Activated T-cell treated with anti-CD3 and anti-CD28 coated beads for 48 hours (primary cell): ENCODE measurements at places on chromosomes 3 and 15.

DNA sequence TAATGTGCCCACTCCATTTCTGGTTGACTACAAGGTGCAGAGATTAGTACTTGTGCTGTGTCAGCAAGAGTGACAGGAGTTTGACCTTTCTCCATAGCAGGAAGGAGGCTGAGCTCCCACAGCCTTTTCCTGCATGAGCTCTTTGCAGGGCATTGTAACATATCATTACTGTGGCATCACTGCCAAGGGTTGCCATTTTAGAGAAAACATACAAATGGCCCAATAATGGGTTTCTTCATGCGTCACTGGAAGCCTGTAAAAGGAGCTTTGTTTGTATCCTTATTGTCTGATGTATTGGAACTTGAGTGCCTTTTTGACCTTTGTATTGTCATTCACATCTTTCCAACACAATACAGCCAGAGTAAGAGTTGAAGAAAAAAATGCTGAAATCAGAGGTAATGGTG, 323.0 kb upstream of the CDIN1 start:
- DNase-seq, result no peak

DNA sequence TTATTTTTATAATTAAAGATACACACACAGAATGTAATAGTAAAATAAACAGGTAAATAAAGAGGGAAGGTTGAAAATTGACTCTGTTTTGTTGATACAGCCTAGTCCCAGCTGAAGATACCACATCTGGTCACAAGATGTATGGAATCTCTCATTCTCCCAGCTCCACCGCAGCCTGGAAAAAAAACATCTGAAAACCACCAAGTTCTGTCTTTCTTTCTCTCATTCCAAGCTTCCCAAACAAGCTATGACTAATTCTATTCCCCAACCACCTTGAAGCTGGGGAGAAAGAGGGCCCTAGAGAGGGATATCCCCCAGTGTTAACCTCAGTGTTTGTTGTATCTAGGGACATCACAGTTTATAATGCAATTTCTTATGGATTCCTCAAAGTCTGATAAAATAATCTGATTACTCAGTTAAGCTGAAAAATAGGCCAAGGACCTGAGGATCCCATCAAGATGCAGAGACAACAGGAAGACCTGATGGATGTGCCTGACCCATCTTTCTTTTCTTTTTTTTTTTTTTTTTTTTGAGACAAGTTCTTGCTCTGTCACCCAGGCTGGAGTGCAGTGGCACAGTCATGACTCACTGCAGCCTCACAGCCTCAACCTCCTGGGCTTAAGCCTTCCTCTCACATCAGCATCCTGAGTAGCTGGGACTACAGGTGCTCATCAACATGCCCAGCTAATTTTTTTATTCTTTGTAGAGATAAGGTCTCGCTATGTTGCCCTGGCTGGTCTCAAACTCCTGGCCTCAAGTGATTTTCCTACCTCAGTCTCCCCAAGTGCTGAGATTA, 38.1 kb downstream of the SRGAP3 start:
- no peak for DNase-seq

DNA sequence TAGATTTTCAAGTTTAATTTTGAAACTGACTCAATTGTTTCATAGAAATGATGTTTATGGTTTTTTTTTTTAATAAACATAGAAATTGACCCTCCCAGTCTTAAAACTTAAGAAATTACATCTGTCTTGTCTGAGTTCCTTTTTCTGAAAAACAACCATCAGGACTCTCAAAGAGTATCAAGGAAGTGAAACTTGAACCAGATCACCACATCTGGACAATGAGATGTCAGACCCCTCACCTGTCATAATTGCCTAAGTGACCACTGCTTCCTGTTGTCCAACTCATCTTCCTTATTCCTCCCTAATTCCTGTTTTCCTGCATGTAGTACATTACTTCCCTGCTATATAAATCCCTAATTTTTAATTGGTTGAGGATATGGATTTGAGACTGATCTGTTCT, 441.5 kb upstream of the ARHGEF26 start:
- no peak for DNase-seq

- DNase-seq, result no peak
These were observed 22.8 kb downstream of the ATOSA start for GRCh38 chr15:52656412-52656811.

DNA sequence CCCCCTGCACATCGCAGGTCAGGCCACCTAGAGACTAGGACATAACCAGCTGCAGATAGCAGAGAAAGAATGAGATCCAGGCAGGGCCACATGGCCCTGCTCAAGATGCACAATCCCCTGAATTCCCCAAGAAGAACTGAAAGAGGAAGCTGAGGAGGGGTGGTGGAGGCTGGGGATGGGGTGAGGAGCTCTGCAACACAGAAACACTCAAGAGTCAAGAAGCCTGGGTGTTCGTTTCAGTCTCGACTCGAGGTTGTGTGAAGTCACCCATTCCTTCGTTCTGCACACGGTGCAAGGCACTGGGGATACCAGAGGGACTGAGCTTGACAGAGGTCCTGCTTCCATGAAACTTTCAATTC, 62.0 kb downstream of the TLE3 start:
- DNase-seq, result no peak

GRCh38 chr3:41126472-41126871, 72.8 kb upstream of the CTNNB1 start:
- DNase-seq, result no peak

- peak; percentile 53 for DNase-seq
These were observed at the start of gene PLSCR2 for GRCh38 chr3:146469150-146470017. Gene PLSCR2 (minus strand): TSS chr3:146469561. CDS start chr3:146459904, 9,657 bp downstream.

- DNase-seq, result no peak
These were observed 58.2 kb upstream of the RAD18 start for GRCh38 chr3:9021271-9022009.

DNA sequence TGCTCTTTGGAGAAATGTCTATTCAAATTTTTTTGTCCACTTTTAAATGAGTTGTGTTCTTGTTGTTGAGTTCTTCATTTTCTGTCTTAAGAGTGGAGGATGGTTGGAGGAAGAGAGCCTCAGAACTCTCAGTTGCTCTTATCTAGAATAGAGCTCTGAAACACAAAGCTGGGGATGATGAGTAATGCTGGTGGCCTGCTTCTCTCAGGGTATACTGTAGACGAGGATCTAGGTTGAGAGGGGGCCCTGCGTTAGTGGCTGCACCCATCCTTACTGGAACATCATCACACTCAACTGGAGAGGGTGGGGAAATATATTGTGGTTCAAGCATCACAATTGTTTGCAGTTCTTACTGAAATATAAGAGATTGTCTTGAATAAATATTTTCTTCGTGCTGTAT, 1.8 kb downstream of the SPTSSB start:
- no peak for DNase-seq

- no peak for DNase-seq
These were observed 115.7 kb downstream of the SEMA5B start for GRCh38 chr3:122911901-122912300.

- DNase-seq, result no peak
These were observed 127.5 kb upstream of the CD96 start for GRCh38 chr3:111414531-111414930.

- DNase-seq, result no peak
These were observed 225.6 kb downstream of the ADAMTS9 start for GRCh38 chr3:64462203-64462602.

DNA sequence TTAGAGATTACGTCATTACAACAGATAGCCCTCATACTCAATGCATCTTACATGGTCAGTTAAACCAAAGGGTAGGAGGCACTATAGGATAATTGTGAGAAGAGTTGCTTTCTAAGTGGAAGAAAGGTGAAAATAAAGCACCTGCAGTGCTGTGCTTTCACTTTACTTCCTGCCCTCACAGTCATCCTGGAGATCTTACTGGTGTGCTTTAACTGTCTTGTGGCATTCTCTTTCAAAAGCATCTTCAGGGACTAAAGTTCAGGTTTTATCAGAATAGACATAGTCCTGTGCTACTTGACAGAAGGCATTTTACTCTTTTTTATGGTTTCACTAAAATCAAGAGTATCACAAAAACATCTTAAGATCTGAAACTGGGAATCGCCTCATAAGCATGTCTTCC, 286.6 kb downstream of the ZBTB20 start:
- DNase-seq, result no peak

- DNase-seq, result peak; percentile 61
These were observed 3.0 kb upstream of the TLE3 start for GRCh38 chr15:70100474-70101341.

- DNase-seq, result no peak
These were observed 37.1 kb downstream of the NR2F2 start for GRCh38 chr15:96367311-96368200.

- no peak for DNase-seq
These were observed 50.9 kb upstream of the CHRNB4 start for GRCh38 chr15:78691851-78692421.

DNA sequence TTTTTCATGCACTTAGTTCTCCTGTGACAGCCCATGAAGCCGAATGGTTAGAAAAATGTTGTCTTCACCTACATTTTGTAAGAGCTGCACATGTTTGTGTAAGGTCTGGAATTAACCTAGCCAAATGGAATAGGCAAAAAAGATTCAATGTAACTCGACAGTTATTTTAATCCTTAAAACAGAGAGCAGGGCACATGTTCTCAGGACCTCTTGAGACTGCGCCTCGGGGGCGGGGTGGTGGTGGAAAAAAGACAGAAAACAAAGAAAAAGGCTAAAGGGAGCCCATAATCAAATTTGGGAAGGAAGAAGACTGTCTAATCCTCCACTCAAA, 702 bp upstream of the CSNK1G1 start:
- DNase-seq, result no peak

DNA sequence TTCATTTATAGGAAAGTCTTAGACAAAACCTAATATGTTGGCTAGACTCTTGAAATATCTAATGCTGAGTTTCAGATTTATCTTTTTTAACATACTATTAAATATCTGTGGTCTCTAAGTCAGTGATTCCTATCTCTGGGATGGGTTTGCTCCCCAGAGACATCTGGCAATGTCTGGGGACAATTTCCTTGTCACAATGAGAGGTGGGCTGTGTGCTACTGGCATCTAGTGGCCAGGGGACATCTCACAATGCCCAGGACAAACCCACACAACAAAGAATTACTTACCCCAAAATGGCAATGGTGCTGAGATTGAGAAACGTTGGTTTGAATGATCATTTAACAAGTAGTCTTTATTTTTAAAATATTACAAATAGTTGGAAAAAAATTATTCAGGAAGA, 602.1 kb downstream of the MAGI1 start:
- no peak for DNase-seq

- no peak for DNase-seq
These were observed 45.0 kb downstream of the THBS1 start for GRCh38 chr15:39625856-39626255.

GRCh38 chr3:15535732-15536131, 14.2 kb upstream of the COLQ start:
- peak; percentile 30 for DNase-seq

- no peak for DNase-seq
These were observed 35.1 kb upstream of the EIF3J start for GRCh38 chr15:44501768-44502366.

GRCh38 chr3:32583708-32584107, 13.1 kb upstream of the DYNC1LI1 start:
- no peak for DNase-seq

DNA sequence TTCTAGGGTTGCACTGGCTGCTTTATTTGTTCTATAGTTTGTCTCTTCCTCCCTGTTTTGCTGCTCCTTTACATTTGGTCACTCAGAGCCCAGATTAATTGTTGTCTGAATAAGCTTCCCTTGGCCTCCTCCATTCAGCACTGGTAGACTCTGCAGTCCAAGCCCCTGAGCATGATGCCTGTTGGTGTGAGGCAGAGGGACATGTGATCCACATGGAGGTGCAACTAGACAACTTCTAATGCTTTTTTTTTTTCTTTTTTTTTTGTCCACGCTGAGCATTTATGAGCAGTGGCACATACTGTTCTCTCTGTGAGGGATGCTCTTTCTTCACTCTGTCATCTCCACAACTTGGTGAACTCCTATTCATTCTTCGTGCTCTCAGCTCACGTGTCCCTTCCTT, 167.3 kb upstream of the TBC1D5 start:
- DNase-seq, result no peak

GRCh38 chr15:101675796-101676582, 23.8 kb upstream of the TM2D3 start:
- DNase-seq, result no peak

DNA sequence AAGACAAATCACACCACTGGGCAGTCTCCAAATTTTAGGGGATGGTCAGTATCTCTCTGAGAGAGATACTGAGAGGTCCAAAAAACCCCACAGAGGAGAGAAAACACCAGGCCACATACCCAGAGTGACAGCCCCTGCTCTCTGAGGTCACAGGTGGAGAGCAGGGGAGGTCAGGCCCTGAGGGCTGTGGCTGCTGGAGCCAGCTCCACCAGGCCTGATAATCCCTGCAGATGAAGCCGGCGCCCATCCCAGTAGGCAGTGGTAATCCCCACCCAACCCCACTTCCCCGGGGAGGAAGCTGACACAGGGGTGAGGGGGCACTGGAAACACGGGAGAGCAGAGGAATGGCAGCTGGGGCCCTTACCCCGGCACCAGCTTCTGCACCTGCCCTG, 31.2 kb upstream of the SRP14 start:
- no peak for DNase-seq

DNA sequence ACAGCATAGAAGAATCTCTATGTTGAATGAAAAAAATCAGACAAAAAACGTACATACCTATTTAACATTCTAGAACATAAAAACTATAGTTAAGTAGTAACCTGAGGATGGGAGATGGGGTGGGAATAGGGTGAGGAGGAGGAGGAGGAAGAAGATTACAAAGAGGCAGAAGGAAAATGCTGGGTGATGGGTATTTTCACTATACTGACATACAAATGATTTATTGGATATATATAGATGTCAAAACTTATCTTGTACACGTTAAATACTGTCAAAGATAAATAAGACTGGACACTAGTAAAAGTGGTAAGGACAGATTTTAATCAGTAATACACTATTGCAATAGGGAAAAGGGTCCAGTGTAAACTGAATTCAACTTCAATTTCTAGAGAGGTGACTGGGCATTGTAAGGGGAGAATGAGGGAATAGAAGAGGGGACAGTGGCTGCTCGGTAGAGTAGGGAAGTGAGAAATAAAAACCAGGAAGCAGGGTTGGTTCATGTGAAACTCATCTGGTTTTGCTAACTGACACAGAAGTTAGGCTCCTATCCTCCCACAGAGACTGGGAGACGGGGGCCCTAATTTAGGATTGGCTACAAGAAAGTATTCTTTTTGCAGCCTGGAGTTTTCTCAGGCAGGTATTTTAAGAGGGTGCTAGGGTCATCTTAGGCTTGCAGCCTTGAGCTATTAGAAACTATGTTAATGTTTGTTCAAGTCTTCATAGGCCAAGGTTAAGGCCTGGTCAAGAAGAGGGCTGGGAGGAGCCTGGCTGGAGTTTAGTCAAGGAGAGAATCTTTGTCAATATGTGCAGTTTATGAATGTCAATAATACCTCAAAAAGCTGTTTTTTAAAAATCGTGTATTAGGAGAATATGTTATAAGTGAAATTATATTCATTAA, 15.0 kb upstream of the C15orf61 start:
- DNase-seq, result no peak

- DNase-seq, result no peak
These were observed 382.1 kb upstream of the NR2F2 start for GRCh38 chr15:95948411-95948810.

DNA sequence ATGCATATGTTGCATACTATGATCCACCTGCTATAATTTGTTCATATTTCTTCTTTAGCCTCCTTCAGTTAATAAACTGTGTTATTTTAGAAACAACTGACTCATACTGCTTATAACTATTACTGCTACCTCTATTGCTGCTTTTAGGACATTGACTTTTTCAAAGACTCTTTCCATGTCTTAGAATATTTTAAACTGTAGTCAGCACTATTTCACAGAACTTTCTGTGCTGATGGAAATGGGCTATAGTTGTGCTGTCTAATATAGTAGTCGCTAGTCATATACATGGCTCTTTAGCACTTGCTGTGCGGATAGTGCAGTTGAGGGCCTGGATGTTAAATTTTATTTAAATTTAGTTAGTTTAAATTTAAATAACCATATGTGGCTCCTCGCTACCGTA, 55.6 kb downstream of the NEK11 start:
- no peak for DNase-seq
